Stimulated activated CD4-positive, alpha-beta T cell treated with anti-CD3 and anti-CD28 coated beads, TNF-alpha, amount 100 ng/mL, for 48 hours (primary cell): ENCODE measurements at places on chromosomes 2 and 18.

- DNase-seq = no peak
Measured at GRCh38 chr2:64203858-64204632, 59.8 kb upstream of the PELI1 start.

DNA sequence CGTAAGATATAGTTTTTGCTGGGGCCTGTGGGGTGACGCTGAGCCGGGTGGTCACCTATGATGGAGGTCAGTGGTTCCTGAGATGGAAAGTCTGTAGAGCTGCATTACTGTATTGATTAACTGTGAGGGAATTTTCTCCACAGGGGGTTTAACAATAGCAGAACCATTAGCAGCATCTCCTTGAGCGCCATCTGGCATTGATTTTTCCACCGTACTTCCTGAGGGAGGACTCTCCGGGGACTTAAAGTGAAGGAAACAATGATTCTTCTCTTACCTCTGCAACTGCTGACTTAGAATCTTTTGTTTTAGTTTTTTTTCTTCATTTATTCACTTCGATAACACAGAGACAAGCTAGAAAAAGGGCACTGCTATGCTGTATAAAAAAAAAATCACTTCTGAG is 22.6 kb upstream of the RNF125 start:
- DNase-seq = no peak

GRCh38 chr2:222693837-222694236 is 22.4 kb downstream of the MOGAT1 start:
- DNase-seq = no peak

DNA sequence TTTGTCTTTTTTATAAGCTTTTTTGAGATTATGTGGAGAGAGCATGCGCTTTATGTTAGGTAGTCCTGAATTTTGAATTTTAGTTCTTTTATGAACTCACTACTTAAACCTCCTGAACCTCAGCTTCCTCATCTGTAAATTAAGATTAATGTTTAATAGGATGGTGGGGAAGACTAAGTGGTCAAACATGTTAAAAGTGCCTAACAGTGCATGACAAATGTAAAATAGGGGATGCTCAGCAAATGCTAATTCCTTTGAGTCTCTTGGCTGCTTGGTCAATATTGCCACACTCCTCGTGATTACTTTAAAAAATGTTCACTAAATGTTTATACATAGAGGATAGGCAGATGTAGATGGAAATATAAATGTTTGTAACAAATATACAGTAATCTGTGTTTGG is 6.8 kb downstream of the BIRC6 start:
- no peak for DNase-seq

- DNase-seq = no peak
Measured at GRCh38 chr2:73503992-73504570, 118.4 kb downstream of the ALMS1 start.

GRCh38 chr2:136363900-136364299 is 246.0 kb upstream of the CXCR4 start:
- DNase-seq = no peak

- DNase-seq = no peak
Measured at GRCh38 chr2:64404002-64404731, 49.8 kb upstream of the LGALSL start.

GRCh38 chr18:63492851-63493250 is 16.1 kb downstream of the SERPINB5 start:
- no peak for DNase-seq

DNA sequence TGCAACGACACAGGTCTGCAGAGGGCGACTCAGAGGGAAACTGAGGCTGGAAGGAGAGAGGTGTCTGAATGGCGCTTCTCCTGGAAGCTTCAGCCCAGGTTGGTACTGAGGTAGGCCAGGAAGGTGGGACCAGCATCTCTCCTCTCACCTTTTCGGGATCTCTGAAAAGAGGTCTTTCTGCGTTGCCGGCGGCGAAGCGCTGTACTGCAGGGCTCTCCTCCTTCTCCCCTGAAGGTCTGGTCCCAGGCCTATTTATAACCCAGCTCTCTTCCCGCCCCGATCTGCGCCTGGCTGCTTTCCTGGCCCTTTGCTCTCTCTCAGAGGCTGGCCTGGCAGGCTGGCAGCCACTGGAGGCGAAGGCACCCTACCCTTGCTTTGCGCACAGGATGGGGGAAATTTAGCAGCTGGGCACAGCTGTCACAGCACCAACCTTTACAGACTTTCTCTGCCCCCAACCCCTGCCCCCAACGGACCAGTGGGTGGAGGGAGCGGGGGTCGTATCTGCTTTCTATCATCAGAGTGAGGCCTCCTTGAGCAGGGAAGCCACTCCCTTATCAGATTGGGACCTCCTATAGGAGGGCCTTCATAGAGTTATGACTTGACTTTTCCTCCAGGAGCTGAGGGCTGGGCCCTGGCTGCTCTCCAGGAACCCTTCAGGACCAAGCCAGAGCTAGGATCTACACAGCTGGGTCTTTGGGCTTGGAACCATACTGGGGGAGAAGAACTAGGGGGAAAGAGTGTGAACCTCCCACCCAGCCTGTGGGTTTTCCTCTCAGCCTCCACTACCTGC is 1.1 kb downstream of the DYSF start:
- DNase-seq = no peak

- no peak for DNase-seq
Measured at GRCh38 chr2:49616800-49617199, 462.5 kb upstream of the FSHR start.

DNA sequence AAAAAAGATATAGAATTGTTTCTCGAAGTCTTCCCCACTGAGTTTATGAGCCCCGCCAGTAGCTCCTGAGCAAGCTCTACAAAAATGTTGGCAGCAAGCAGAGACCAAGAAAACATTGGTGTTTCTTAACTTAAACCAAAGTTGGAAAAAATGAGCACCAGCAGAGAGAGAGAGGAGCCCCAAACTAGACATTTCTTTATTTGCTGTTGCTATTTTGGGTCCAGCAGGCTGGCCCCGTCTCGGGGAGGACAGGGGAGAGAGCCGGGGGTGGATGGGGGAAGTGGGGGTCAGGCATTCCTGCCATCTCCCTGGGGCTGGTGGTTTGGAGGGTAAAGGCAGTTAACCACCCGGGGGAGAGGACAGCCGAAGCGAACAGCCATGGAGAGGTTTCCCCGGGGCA is 113.0 kb downstream of the DYSF start:
- no peak for DNase-seq

DNA sequence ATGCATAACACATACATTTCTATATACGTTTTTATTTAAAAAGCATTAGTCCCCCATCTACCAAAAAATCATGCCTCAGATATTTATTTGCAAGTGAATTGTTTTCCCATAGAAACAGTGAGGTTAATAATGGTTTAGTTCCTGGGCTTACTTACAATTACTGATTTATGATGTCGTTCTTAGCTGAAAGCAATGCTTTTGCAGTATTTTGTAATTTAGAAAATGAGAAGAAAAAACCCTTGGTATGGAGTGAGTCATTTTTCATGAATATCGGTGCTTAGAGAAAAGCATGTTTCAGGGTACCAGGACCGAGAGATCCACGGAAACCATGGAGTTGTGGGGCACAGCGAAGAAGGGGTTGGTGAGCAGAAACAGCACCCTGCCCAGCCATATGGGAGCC is 12.0 kb upstream of the CDK15 start:
- DNase-seq = no peak

DNA sequence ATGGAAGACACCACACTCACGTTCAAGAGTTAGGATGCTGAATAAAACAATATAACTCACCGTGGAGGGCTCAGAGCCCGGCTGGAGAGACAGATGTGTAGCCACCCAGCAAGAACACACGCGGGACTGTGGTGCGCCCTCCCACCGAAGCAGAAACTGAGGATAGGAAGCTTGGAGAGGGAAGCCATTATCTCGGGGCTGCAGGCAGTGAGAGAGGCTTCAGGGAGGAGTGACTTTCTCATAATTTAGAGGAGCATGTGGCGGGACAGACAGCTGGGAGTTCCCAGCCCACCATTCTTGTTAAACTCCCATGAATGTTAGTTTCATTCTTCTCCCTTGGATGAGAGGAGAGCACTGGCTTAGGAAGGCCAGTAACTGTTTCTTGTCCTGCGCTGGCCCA is 96.4 kb downstream of the MAPRE2 start:
- DNase-seq = no peak

DNA sequence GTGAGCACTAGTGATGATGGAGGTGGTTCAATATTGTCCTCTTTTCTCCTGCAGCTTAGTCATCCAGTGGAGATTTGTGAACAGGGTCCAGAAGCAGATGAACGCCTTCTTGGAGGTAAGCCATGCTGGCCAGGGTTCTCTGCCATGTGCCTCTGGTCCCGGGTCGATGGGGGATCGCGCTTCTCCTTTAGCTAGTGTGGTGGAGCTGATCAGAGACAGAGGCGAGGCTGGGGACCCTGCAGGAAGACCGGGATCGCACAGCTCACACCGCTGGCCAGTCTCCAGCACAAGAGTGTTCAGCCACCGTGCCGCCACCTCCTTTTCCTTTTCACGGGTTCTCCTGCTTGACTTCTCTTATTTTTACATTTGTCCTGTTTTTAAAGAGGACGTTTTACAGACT is 243.4 kb downstream of the ALPK2 start:
- DNase-seq = no peak

DNA sequence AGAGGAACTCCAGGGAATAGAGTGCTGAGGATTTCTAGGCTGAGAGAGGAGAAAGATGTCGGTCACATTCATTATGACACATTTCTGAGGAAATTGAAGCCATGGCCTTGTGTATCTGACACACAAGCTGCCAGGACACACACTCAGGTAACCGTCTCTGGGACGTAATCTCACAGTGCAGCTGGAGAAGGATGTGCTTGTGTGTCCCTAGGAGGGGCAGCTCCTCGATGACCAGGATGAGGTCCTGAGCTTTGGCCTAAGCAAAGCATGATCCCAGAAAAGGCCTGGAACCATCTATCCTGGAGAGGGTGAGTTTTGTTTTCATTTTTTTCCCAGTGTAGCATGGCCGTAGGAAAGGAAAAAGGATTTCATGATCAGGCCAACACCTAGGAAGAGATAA is 102.2 kb downstream of the CAPN13 start:
- no peak for DNase-seq

DNA sequence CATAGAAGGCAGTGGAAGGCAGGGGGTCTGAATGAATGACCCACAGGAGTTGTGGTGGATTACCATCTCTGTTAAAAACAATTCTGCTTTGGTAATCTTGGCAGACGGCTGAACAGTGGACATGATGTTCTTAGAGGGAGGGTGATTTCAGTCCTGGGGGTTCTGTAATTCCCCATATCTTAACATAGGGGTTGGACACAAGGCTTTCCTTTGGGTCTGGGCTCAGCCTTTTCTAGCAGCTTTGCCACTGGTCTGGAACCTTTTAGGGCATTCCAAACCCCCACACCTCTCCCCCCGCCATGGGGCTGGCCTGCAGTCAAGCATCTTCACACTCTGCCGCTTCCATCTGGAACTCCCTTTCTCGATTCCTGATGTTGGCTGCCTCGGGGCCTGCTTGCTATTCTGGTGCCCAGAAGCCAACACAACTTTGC is 50.3 kb downstream of the RPL37A start:
- no peak for DNase-seq

DNA sequence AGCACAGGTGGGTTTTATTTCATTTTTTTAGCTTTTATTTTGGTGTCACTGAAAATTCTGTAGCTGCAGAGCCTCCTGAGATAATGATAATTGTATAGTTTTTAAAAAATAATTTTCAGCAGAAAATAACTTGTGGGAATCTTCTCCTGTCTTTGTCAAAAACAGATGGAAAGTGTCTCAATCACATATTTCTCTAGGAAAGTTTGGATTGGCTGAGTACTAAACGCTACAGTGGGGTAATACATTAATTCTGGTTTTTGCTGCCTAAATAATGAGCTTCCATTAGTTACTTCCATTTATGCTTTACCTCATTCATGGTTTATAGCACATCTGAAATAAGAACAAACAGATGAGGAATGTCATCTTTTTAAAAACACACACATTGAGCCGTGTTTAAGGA is 2.2 kb downstream of the TWIST2 start:
- no peak for DNase-seq

- DNase-seq = no peak
Measured at GRCh38 chr2:199663157-199663556, 187.8 kb downstream of the FTCDNL1 start.

- no peak for DNase-seq
Measured at GRCh38 chr2:97691166-97691565, 21.7 kb downstream of the C2orf92 start.

GRCh38 chr18:8601277-8602032 is 7.8 kb upstream of the RAB12 start:
- no peak for DNase-seq

DNA sequence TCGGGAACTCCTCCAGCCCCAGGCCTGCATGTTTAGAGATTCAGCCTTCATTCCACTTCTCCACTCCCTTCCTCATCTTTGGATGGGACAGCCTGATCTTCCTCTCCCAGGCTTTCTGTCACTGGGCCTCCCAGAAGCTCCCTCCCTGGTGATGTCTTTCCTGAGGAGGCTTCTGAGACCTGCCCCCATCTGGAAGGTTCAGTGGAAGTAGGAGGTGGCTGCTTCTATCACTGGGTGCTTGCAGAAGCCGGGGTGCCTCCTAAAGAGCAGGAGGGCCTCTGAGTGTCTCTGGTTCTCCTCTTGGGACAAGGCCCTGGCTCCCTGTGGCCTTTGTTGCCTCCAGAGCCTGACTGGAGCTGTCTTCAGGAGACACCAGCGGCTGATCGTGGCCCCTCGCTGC is 108.7 kb downstream of the CELF4 start:
- DNase-seq = no peak

- DNase-seq = no peak
Measured at GRCh38 chr2:103361712-103362111, 599.9 kb downstream of the TMEM182 start.
